ENCODE measurements at places on chromosomes 5 and 9.

- no peak for DNase-seq
These were observed 5.8 kb upstream of the FPGS start for GRCh38 chr9:127796852-127797370.

- no peak for DNase-seq
These were observed 138.9 kb downstream of the GADD45G start for GRCh38 chr9:89743573-89744254.

GRCh38 chr5:120073722-120074121 lies 390.4 kb upstream of the PRR16 start:
- DNase-seq: no peak

DNA sequence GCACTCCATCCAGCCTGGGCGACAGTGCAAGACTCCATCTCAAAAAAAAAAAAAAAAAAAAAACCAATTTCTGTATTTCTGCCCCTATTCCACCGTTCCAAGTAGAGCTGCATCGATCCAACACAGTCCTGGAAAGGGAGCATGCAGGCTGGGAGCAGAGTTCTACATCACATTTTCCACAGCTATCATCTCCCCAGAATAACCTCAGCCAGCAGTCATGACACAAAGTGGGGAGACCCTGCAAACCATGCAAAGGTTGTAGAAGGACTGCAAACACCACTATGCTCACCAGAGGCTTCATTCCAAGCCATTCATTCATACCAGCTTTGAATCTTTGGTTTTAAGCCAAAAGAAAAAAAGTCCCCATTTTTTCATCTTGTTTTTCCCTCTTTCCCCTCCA lies 20.8 kb upstream of the ZNF354A start:
- DNase-seq: no peak

GRCh38 chr5:87787625-87788256 lies 375.0 kb upstream of the CCNH start:
- no peak for DNase-seq

- DNase-seq: peak; percentile 15
These were observed 26.5 kb downstream of the TRMO start for GRCh38 chr9:97895695-97896332.

GRCh38 chr5:149404746-149405549 lies 25.9 kb upstream of the IL17B start:
- DNase-seq: no peak

DNA sequence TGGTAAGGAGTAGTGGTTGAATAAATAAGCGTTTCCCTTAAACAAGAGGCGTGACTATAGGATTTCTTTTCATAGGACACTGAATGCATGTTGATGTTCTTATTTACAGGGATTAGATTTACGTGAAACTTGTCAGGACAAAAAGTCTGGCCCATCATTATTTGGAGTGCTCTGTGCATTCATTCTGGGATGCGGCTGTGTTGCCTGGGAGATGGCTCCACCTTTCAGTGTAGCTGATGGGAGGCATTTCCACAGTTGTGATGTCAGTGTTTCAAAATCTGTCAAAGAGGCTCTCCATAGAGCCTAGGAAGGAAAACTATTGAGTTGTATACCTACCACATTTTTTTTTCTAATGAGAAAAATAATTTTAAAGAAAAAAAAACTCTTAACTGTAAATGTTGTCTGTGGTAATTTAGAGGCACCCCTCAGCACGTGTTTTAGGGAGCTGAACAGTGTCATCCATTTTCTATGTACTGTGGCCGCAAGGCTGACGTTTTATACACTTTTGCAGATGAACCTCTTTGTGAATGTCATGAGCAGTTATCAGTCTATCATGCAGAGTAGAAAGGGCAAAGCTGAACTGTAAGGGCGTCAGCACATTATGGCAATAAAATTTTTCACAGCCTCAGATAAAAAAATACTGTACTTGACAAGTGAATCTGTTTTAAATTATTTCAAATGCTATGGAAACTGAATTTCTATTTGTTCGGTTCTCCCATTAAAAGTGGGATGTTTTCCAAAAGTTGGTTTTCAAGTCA lies 202.7 kb downstream of the PBX3 start:
- no peak for DNase-seq

DNA sequence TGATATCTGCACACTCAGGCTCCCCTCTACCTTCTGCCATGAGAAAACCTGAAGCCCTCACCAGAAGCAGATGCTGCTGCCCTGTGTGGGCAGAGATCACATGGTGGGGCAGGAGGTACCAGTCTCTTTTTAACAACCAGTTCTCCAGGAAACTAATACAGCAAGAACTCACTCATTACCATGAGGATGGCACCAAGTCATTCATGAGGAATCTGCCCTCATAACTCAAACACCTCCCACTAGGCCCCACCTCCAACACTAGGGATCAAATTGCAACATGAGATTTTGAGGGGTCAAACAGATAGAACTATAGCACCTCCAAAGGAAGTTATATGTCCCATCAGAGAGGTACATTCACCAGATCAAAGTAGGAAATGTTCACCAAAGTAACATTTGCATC lies 136.3 kb upstream of the SHB start:
- DNase-seq: no peak

- DNase-seq: peak; percentile 39
These were observed 48.2 kb downstream of the KIF2A start for GRCh38 chr5:62354028-62354874.

Data from HTR-8/SVneo (cell line).